Left kidney (tissue), 8 donors: ENCODE measurements at places on chromosomes 13 and 19.

GRCh38 chr19:5547881-5548280, 19.9 kb downstream of the TINCR start:
- no peak for DNase-seq

GRCh38 chr13:97432232-97432916, 1.6 kb upstream of the RAP2A start:
- DNase-seq, result no peak

DNA sequence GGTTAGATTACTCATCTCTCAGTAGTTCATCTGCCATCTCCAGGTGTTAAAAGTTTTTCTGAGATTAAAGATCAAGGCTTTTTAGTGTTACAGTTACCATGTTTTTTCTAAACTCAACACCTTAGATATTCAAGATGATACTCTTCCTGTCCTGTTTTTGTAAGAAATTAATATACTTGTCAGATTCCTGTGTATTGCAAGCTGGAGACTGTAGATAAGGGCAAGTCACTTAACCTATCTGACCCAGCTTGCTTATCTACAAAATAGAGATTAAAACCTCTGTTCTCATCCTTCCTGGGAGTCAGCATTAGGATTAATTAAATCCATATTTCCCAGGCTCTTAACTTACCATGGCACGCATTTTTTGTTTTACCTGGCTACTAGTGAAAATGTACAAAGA, 25.2 kb downstream of the SUGT1 start:
- DNase-seq, result no peak

- DNase-seq, result no peak
Observed at GRCh38 chr19:35112995-35113688, 2.5 kb upstream of the FXYD3 start.
